ENCODE measurements at places on chromosomes 16 and 17.
A peak's percentile ranks its signal among the peaks of the same experiment; 100 is the strongest.

DNA sequence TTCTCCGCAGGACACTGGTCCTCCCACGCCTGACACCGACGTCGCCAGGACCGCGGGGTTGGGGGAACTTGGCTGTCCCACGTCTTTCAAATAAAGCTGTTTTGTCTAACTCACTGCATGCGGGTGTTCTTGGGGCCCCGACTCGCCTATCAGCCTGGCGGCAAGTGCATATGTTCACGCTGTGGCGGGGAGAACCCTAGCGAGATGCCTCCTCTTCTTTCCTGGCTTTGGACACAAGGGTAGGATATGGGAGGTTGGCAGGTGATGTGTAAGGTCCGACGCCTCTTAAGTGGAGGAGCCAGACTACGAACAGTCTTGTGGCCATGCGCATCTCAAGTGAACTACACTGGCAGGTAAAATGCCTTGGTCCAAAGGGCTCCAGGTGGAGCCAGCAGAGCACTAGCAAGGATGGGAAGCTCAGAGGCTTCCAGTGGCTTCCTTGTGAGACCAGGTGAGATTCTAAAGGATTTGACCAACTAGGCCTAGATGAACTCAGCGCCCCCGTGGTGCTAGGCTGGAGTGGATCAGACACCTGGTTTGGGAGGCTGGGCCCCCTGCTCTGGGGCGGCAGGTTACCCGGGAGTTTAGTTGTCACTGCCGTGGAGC lies 873 bp upstream of the RPS2 start:
- DNase-seq, result no peak

DNA sequence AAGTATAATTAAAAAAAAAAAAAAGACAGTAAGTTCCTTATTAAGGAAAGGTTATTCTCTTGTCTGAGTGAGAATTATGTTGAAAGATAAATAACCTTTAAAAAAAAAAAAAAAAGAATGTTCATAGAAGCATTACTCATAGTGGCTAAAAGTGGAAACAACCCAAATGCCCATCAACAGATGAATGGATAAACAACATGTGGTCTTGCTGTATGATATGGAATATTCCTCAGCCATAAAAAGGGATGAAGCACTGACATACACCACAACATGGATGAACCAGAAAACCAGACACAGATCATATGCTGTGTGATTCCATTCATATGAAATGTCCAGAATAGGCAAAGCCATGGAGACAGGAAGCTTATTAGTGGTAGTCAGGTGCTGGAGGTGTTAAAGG lies 9.2 kb upstream of the CCNF start:
- no peak for DNase-seq

DNA sequence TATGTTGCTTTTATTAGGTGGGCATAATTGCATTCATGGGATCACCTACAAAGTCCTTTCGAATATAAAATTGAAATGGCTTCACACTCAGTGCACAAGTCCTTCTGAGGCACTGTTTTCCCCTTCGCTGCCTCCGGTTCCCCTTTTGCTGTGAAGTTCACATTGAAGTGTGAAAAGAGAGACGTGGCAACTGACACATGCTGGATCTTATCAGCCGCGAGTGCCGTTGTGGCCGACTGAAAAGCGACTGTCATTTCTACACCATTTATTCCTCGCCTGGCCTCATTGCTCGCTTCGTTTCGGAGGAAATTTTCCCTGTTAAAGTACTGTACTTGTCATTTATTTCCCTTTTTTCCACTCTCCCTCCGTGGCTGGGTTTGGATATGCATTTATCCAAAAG lies 423.5 kb downstream of the MAF start:
- DNase-seq, result no peak

- DNase-seq, result no peak
Observed at GRCh38 chr17:63222655-63223054, 223.5 kb downstream of the CYB561 start.

GRCh38 chr16:50272687-50273381 lies 6.5 kb downstream of the ADCY7 start:
- DNase-seq, result no peak

GRCh38 chr17:5618476-5618875 lies 34.2 kb upstream of the NLRP1 start:
- DNase-seq, result no peak

- no peak for DNase-seq
Observed at GRCh38 chr17:49707246-49707607, 537 bp downstream of the SLC35B1 start.

GRCh38 chr17:79852748-79853147 lies 13.5 kb upstream of the CBX4 start:
- no peak for DNase-seq

DNA sequence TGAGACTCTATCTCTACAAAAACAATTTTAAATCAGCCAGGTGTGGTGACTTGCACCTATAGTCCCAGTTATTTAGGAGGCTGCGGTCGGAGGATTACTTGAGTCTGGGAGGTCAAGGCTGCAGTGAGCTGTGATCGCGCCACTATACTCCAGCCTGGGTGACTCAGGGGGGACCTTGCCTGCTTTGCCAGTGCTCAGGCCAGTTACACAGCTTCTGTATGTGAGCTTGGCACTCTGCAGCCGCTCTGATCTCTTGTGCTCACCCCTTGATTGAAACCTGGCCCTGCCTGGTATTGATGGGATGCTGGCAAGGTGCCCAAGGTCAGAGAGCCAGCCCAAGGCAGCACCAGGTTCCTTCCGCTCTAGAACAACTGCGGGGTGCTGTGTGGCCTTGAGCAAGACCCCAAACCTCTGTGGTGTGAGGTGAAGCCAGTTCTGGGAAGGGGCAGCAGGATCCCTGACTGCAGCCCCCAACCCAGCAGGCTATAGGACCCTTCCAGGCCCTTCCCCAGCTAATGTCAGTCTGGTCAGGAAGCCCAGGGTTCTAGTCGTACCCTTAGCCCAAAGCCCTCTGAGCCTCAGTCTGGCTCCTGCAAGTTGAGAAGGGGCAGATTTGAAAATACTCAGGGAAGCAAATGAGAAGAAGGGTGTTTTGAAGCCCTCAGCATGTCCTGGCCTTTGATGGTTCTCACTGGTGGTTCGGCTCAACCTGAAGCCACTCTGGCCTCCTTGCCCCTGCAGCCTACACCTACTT lies 18.9 kb downstream of the MMP15 start:
- no peak for DNase-seq

- DNase-seq, result no peak
Observed at GRCh38 chr16:79609861-79610260, 9.3 kb upstream of the MAF start.

GRCh38 chr16:56600398-56600999 lies 7.9 kb upstream of the MT2A start:
- DNase-seq, result no peak

GRCh38 chr16:84819644-84820304 lies at the start of gene CRISPLD2:
CRISPLD2 (plus strand) TSS chr16:84819985; CDS start chr16:84838496, 18,511 bp downstream.
- peak; percentile 94 for DNase-seq

DNA sequence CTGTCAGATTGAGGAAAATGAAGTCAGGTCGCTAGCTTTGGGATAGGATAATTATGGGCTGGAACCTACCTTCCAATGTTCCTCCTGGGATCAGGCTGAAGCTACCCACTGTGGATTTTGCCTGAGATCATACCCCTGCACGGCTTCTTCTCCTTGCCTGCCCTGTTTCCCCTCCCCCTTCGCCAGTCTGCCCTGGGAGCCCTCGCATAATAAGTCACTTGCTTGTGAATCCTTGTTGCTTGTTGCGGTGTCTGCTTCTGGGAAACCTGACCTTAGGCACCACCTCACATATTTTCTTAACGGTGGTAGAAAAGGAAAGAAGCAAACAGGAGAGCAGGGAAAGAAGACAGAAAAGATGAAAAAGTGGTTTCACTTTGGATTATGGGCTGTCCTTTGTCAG lies 13.3 kb upstream of the PMP22 start:
- peak; percentile 63 for DNase-seq

GRCh38 chr16:76389126-76389525 lies 111.9 kb downstream of the CNTNAP4 start:
- DNase-seq, result no peak

DNA sequence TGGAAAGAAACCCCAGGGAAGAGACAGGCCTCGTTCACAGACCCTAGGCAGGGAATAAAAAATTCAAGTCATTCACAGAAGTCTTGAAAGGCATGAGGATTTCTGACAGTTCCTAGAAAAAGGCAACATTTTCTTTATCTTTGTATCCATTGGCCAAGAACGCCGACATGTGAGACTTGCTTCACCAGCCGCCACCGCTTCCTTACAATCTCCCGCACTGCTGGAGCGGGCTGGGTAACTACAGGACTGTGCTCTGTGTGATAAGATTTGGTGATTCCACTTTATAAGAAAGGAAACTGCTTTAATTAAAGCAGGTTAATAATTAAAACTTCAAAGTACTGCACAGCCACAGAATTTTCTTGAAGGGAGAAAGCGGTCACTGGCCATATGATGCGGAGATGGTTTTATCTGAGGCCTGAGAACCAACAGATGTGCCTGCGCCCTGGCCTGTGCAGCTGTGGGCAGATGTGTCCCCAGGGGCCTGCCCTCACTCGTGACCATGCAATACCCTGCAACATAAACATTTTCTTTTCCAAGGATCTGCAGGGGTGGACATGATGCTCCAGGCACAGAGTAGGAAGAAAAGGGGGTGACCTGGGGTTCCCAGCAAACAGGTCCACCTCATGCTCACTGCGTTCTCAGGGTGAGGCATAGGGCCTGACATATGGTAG lies 13.0 kb upstream of the LGALS3BP start:
- no peak for DNase-seq

- no peak for DNase-seq
Observed at GRCh38 chr17:18963126-18964017, 11.4 kb downstream of the SLC5A10 start.

- no peak for DNase-seq
Observed at GRCh38 chr17:34713687-34714086, 134.3 kb downstream of the TMEM132E start.

DNA sequence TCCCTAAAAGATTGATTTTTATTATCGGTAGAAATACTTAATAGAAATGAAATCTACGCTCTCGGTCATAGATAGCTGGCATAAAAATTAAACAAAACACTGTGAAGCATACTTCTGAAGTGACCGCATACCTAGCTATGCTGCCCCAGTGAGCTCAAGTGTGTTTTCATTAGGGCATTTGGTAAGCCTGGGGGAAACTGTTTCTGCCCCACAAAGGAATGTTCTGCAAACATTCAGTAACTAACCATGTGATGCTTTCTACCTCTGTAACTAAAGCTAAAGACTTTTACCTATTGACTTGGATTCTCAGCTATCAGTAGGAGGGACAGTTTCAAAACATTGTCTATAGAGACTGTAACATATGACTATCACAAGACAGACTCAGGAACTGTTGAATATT lies 93.5 kb upstream of the HSBP1 start:
- no peak for DNase-seq

- no peak for DNase-seq
Observed at GRCh38 chr17:42989141-42989540, 8.8 kb downstream of the RUNDC1 start.

GRCh38 chr17:15479703-15480102 lies 12.3 kb upstream of the CDRT4 start:
- no peak for DNase-seq

- DNase-seq, result no peak
Observed at GRCh38 chr16:13992976-13993375, 73.0 kb downstream of the ERCC4 start.

- DNase-seq, result no peak
Observed at GRCh38 chr17:32943206-32943605, 15.3 kb downstream of the TMEM98 start.

DNA sequence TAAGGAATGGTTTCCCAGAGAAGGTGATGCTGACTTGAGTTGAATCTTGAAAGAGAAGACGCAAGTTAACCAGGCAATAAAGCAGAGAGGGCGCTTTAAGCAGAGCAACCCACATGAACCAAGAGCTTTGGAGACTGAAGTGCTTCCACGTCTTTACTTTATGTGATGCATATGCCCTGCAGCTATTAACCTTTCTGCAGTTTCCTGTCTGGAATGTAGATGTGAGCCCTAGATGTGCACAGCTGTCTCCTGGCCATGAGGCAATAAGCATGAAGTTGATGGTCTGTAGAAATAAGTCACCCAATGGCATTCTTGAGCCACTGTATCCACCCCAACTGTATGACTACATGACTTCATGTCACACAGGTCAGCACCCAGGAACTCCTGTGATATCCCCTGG lies 5.7 kb upstream of the CHST4 start:
- no peak for DNase-seq

- DNase-seq, result no peak
Observed at GRCh38 chr16:77613095-77613494, 109.2 kb upstream of the NUDT7 start.

DNA sequence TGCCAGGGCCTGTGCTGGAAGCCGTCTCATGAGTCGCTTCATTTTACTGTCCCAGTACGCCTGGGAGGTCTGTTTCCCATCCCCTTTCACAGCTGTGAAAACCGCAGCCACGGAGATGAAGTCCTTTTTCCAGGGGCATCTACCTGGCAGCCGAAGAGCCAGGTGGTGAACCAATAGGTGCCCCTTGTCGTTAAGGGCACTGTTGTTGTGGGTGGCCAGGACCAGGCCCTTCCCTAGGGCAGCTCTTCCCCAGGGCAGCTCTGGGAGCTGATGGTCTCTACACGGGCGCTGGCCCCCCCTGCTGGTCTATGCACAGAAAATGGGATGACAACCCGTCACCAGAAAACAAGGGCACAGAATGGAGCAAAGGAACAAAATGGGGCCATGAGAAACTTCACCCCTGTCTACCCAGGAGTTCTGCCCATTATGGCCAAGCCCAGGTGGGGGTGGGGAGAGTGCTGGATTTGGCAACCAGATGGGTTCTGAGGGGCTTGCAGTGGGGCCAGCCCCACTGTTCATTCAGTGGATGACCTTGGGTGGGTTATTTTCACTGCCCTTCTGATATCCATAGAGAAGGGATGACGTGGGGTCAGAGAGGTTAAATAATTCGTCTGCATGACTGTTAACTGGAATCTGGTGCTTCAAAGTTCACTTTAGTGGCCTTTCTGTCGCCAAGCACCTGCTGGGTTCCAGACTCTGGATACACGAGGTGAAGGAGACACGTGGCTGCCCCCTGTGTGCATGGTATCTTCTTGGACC lies 11.5 kb downstream of the RMI2 start:
- DNase-seq, result peak; percentile 59

DNA sequence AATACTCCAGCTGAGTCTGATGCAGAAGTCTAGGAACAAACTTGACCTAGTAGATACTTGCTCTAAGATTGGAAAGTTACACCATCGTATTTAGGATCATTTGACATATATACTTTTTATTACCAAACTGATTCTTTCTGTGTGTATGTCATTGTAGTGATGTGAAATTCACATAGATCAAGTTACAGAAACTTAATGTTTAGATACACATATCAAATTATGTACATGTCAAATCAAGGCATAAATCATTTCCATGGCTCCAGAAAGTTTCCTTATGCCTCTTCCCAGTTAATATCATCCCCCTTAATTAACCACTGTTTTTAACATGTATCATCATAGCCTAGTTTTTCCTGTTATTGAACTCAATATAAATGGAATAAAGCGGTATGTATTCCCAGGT lies 292.0 kb upstream of the CDH11 start:
- no peak for DNase-seq

Measured in retina (tissue), 1 donor.